ENCODE measurements at places on chromosomes 4 and X. TPM values are rescaled to one million over a fixed set of nuclear protein-coding genes. Genes with fewer than 3 reads are reported as not detected.

Gene SOD3
- 10.1 TPM for polyA plus RNA-seq

Gene INPP4B
- polyA plus RNA-seq, result 20.3 TPM

Gene SYTL5
- polyA plus RNA-seq, result not detected

Gene SLC34A2
- not detected for polyA plus RNA-seq

Gene USP27X
- 0.31 TPM for polyA plus RNA-seq

Gene GAGE2A
- polyA plus RNA-seq, result not detected

Gene MAGEA9B
- polyA plus RNA-seq, result not detected

Gene SSX2B
- not detected for polyA plus RNA-seq

Gene XAGE1A
- not detected for polyA plus RNA-seq

Gene VCX3B
- polyA plus RNA-seq, result not detected

Gene CT45A1
- not detected for polyA plus RNA-seq

Gene NLGN4X
- polyA plus RNA-seq, result not detected

Gene ETNPPL
- polyA plus RNA-seq, result not detected

Gene SNX12
- polyA plus RNA-seq, result 7.6 TPM

Gene VEGFC
- 20.6 TPM for polyA plus RNA-seq

Gene HOPX
- polyA plus RNA-seq, result not detected

Gene FAM114A1
- 237 TPM for polyA plus RNA-seq

Gene PABPC1L2B
- polyA plus RNA-seq, result not detected

Gene SPIN2B
- 15.0 TPM for polyA plus RNA-seq

Gene CYBB
- not detected for polyA plus RNA-seq

Gene CT45A5
- polyA plus RNA-seq, result not detected

Gene NHSL2
- 6.5 TPM for polyA plus RNA-seq

Gene POLA1
- 4.1 TPM for polyA plus RNA-seq

Gene PPEF2
- polyA plus RNA-seq, result not detected

Gene PDHA1
- polyA plus RNA-seq, result 130 TPM

Gene PPP4R3C
- not detected for polyA plus RNA-seq

Gene ITGB1BP2
- not detected for polyA plus RNA-seq

Gene BGN
- polyA plus RNA-seq, result 308 TPM

Gene LONRF3
- not detected for polyA plus RNA-seq

Gene HEPH
- 15.2 TPM for polyA plus RNA-seq

Gene KDR
- polyA plus RNA-seq, result 0.10 TPM

Gene FMR1
- 6.8 TPM for polyA plus RNA-seq

Gene DKC1
- 42.9 TPM for polyA plus RNA-seq

Gene TMLHE
- polyA plus RNA-seq, result 10.3 TPM

Gene F11
- polyA plus RNA-seq, result not detected

Gene HSFX3
- polyA plus RNA-seq, result not detected

Gene CENPE
- polyA plus RNA-seq, result 9.1 TPM

Gene CT45A2
- polyA plus RNA-seq, result not detected

Gene FGG
- not detected for polyA plus RNA-seq

Gene RTL5
- polyA plus RNA-seq, result 1.5 TPM

Gene CSN1S1
- not detected for polyA plus RNA-seq

Gene MAGEC1
- not detected for polyA plus RNA-seq

Gene AMTN
- not detected for polyA plus RNA-seq

Gene SMR3B
- polyA plus RNA-seq, result not detected

Gene RASGEF1B
- not detected for polyA plus RNA-seq

Gene PHKA1
- 1.4 TPM for polyA plus RNA-seq

Data from GM23248 (cell line).